Stimulated activated CD8-positive, alpha-beta memory T cell treated with anti-CD3 and anti-CD28 coated beads, Interleukin-15, amount 100 ng/mL, for 48 hours (primary cell): ENCODE measurements at places on chromosomes 2 and 18.
A peak's percentile ranks its signal among the peaks of the same experiment; 100 is the strongest.

DNA sequence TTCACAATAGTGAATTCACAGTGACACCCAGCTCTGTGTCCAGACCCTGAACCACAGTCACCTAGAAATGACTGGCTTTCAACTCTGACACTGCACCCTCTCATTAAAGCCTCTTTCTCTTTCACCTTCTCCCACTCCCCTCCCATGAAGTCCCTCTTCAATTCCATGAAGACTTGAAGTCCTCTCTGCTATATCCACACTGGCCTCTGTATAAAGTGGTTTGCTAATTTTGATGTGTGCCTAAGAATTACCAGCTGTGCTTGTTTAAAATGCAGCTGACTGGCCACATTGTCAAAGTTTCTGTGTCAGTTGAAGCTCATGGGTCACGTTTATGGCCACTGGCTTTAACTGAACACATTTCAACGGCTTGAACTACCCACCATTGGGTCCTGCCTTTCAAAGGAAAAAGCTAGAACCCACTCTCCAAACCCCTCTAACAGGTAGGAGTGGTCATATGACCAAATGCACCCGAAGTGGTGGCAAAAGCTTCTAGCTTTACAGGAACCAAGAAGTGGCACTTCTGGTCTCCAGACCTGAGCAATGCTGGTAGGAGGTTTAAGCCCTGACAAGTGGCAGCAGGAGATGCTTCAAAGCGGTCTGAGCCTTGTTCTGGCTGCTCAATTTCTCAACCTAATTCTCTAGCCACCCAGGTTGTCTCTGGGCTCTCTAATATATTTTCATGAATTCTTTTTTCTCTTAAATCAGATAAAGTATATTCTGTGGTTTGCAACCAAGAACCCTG, 34.2 kb downstream of the B4GALT6 start:
- no peak for DNase-seq

DNA sequence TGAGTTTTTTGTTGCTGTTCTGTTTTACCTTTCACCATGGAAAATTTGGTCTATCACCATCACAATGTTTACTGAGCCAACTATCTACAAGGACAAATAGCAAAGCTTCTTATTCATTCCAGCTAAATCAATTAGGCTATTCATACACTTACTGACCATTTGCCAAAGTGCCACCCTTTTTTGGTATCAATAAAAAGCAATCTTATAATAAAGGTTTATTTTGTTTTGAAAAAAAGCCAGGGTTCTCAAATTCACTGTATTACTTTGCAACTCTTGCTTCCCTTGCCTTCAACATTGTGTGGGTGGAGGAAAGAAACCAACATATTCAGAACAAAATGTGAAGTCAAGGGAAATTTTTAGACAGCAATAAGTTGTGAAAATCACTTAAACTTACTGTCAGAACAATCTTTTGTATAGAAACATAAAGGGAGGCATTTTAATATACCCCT, 15.3 kb downstream of the PELI1 start:
- no peak for DNase-seq

GRCh38 chr2:16656784-16657391, 8.7 kb downstream of the CYRIA start:
- DNase-seq: no peak

- DNase-seq: no peak
Observed at GRCh38 chr2:239519089-239519920, 118.5 kb upstream of the HDAC4 start.

GRCh38 chr2:236161531-236161930, 6.7 kb downstream of the GBX2 start:
- DNase-seq: no peak

DNA sequence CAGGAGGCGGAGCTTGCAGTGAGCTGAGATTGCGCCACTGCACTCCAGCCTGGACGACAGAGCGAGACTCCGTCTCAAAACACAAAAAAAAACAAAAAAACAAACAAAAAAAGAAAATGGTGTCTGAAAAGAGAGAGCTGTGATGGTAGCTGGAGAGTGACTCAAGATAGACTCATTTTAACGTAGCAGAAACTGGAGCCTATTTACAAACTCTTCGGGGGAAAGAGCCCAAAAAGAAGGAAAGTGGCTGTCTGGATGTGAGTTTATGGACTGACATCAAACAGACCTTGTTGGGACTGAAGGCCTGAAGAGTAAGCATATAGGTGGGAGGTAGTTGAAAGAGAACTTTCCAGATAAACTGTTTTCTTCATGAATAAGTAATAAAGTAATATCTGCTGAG, 51.8 kb downstream of the LIMS1 start:
- DNase-seq: no peak

- no peak for DNase-seq
Observed at GRCh38 chr2:165462443-165462842, 7.1 kb upstream of the CSRNP3 start.

GRCh38 chr2:80007777-80008503, 296.6 kb downstream of the LRRTM1 start:
- no peak for DNase-seq

DNA sequence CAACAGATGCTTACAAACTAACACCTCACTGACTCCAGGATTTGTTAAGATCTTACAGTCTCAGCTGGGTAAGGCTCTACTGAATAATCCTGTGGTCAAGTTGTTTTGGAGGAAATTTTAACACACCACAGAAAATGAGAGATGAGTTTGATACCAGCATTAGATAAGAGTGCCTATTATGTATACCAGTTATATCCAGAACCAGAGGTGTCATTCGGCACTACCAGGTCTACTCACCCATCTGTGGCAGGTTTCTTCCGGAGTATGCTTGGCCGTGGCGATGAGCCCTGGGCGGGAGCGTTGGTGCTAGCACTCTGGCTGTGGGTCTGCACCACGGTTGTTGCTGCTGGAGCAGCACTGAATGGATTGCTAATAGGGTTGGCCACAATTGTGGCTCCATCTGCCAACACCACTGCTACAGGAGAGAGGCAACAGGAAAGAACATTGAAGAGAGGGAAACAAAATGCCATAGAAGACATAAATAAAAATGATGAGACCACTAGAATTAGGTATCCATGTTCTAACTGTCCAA, 41.2 kb downstream of the SAP130 start:
- DNase-seq: no peak

DNA sequence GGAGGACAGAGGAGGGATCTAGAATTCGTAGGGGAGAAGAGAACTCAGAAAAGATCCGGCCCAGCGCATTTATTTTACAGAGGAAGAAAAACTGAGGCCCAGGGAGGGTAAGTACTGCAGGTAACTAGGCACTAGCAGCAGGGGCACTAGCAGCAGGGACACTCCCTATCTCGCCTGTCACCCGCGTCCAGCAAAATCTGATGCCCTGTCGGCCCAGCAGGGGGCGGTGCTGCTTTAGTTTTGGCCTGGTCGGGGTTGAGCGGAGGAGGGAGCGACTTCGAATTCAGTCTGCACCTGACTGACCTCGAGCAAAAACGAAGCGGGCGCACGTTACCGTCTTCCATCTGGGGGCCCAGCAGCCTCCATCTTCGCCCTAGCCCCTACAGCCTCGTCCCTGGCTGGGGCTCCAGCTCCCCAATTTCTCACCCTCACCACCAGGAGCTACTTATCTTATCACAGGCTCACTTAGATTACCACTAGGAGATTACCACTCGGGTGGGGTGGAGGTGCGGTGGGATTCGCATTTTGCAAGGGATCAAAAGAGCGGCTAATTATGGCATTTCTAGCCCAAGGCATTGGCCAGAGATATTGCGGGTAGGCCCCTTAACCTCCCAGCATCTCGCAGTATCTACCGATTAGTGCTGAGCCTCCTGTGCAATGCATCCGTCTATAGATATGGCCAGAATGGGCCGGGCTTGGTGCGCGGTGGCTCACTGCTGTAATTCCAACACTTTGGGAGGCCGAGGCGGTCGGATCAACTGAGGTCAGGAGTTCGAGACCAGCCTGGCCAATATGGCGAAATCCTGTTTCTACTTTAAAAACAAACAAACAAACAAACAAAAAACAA, 17.8 kb upstream of the CD8A start:
- peak; percentile 90 for DNase-seq

DNA sequence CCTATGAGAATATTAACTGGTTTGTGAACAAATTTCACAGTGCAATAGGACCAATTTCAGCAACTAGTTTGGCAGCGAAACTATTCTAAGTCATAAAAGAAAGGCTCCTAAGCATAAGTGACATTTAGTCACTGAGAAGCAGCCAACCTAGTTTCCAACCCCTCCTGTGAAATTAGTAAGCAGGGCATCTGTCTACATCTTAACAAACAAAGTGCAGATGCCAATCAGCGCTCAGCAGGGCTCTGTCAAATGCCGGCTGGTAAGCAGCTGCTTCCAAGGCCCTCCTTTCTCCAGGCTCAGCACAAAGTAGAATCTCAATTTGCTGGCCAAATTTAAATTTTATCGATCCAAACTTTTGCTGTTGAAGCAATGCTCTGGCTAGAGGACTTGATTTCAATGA, 124.7 kb downstream of the ICOS start:
- DNase-seq: no peak

- DNase-seq: no peak
Observed at GRCh38 chr2:15820257-15820566, 120.1 kb upstream of the MYCN start.

DNA sequence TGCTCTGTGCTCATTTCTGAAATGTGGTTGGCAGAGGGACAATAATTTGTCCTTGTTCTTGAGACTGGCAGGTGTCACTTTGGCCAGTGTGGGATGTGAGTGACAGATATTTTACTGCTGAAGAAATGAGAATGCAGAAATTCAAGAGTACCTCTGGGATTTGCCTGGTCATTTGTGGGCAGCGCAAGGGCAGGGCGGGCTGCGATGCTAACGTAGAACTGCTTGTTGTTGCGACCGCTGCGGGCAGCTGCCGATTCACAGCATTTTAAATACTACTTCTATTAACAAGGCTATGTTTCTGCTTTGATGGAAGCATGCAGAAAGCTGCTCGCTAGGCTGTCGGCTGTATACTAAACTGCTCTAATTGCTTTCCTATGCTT, 268.6 kb downstream of the FIGN start:
- DNase-seq: no peak

- DNase-seq: no peak
Observed at GRCh38 chr2:7625392-7626138, 708.4 kb downstream of the RNF144A start.

GRCh38 chr2:190663348-190663747, 14.5 kb downstream of the NAB1 start:
- DNase-seq: no peak

DNA sequence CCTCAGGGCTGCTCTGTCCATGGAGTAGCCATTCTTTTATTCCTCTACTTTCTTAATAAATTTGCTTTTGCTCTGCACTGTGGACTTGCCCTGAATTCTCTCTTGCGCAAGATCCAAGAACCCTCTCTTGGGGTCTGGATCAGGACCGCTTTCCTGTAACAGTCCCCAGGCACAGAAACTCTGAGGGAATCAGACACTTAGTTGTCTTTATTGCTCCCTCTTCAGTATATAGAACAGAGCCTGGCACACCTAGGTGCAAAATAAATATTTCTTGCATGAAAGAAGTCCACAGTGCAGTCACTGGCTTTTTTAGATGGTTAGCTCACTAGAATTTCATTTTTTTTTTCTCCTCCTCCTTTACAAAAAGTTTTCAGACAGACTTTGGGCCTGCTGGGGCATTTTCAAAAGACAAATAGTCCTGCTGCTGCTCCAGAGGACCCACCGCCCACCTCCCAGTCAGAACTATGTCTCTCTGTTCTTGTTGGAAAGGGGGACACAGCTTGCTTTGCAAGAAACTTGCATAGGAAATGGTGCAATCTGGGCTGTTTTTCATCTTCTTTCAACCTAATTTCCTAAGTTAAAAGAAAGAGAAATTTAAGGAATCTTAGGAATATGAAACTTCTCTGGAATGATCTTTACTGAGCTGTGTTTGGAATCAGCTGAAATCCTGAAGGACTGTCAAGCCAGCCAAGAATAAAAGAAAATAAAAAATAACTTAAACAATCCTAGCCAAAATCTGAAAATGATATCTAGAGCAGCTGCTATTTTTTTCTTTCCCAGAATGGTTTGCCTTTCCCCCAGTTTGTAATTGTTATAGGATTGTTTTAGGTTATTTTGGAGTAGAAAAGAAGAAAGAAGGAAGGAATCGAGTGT, 31.7 kb upstream of the MAP4K3 start:
- DNase-seq: no peak

DNA sequence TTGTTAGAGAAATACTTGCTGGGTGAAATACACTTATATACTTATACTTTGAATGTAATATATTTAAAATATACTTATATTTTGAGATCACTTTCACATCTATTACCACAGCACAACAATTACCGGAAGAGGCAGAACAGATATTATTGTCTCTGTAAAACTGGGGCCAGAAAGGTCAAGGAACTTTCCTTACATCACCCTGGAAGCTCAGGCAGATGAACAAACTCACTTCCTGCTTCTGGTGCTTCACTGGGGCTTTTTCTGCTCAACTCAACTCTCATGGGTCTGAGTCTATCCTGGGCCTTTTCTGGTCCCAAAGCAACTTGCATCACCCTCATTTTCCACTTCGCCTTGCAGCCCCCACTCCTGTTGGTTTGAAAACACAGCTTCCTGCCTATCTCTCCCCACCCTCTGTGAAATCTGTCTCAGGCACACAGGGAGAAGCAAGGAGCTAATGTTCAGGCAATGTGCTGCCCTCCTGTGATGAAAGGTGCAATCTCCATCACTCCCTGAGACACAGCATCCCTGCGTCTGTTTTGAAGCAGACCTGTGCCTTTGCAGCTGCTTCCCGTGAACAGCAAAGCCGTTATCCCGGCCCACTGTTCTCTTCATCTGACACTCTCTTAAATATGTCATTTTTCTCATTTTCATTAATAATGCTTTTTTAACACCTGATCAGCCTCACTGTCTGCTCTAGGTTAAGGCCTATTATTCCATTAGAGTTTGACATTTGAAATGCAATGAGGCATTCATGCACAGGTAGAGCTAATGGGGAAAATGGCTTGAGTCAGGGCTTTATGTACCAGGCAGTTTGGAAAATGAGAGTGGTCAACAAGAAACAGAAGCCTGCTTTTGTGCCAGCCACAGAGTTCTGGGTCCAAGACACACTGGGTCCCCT, 251.9 kb upstream of the CHAC2 start:
- no peak for DNase-seq

- no peak for DNase-seq
Observed at GRCh38 chr2:216086207-216086893, 4.6 kb downstream of the TMEM169 start.

DNA sequence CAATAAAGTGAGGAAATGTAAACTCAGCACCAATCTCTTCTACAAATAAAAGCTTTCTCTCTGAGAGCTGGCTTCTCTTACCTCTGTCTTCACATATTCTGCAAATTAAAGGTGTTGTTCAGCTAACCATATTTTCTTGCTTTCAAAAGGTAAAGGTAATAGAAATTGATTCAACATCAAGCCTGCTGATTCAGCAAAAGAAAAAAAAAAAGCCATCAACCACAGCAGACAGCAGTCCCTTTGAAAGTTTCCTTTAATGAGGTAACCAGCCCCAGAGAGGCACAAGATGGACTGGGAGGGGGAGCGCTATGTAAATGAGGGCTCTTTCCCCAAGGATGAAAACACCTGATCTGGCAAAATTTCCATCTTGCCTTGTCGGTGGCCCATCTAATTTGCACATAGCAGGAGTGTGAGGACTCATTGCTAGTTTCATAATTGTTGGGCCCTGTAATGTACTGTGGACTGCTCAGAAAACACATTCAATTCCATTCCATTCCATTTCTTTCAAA, 154.9 kb upstream of the SOX11 start:
- DNase-seq: no peak
